ENCODE measurements at places on chromosomes 5 and 9. TPM values are rescaled to one million over a fixed set of nuclear protein-coding genes. Genes with fewer than 3 reads are reported as not detected.

SVEP1 gene
- polyA plus RNA-seq, result 0.03 TPM

HTR1A gene
- polyA plus RNA-seq, result not detected

CYSRT1 gene
- not detected for polyA plus RNA-seq

PNPLA7 gene
- polyA plus RNA-seq, result 0.32 TPM

IL31RA gene
- not detected for polyA plus RNA-seq

GABRA6 gene
- polyA plus RNA-seq, result not detected

C5orf58 gene
- 0.23 TPM for polyA plus RNA-seq
